Activated T-helper 1 cell treated with anti-CD3 and anti-CD28 coated beads, Interleukin-12 subunit alpha, Interleukin-12 subunit beta, Interleukin-2, Interleukin-4 antibody, amounts not matched to agents 30 ng/mL and 10 ng/mL and 1 ng/mL, durations not matched to agents 14 hours and 24 hours and 36 hours (primary cell): ENCODE measurements at places on chromosomes 5 and 9. TPM values are rescaled to one million over a fixed set of nuclear protein-coding genes. Genes with fewer than 3 reads are reported as not detected.

DNA sequence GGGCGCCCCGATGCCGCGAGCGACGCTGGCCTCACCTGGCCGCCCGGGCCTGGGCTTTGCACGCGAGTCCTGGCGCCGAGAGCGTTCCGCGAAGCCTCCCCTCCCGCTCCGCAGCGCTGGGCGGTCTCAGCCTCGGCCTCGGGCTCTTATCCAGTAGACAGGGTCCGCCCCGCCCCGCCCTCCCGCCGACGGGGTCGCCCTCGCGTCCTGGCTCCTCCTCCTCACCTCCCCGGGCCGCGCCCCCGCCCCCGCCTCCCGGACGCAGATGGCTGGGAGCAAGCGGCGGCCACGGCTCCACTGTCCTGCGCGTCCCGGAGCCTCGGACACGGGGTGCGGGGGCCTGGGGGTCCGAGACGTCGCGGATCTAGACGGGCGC, at the start of gene SLC6A3:
TSS of gene SLC6A3 (minus strand) at position 128 of the 376 bp plus-strand sequence. CDS start 2,243 bp downstream, outside the sequence.
- peaks cover 38% of the 10 kb centered on the region for H3K27me3 ChIP-seq
- H3K4me1 ChIP-seq: no peaks in the 10 kb centered on the region
- H3K27ac ChIP-seq: no peak within 1 kb of the TSS
- H3K4me3 ChIP-seq: no peak within 1 kb of the TSS
- no peak for DNase-seq
- no peaks in the 10 kb centered on the region for H3K36me3 ChIP-seq

- no peak overlapping the region for H3K27ac ChIP-seq
- no peak for DNase-seq
- peaks cover 5% of the 10 kb centered on the region for H3K36me3 ChIP-seq
- no peak overlapping the region for H3K4me3 ChIP-seq
These were observed 11.8 kb upstream of the MRNIP start for GRCh38 chr5:179870403-179870903.

DNA sequence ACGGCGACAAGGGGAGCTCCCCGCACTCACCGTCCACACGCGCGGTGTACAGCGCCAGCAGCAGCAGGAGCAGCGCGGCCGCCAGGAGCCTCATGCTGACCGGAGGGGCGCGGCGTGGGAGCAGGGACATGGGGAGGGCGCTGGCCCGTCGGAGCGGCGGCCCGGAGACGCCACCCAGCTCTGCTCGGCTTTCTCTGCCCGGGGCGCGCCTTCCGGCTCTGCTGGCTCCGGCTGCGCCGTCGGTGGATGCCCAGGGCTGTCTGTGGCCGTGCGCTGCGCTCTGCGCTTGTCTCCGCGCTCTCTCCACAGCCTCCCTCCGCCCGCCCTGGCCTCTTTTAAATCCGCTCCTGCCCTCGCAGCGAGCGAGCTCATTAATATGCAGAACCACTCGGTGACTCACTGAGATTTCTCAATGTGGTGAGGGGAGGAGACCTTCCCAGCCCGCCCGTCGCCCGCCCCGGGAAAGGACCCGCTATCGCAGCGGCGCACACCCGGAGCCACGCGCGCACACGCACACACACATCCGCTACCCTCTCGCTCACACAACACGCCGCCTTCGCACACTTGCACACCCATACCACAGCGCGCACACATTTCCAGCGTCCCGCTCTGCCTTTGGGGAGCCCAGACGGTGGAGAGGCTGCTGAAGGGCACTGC, at the start of gene CXCL14:
TSS of gene CXCL14 (minus strand) at position 307 of the 657 bp plus-strand sequence. CDS start at position 94, 213 bp downstream.
- H3K4me1 ChIP-seq: no peaks in the 10 kb centered on the region
- H3K27me3 ChIP-seq: peaks cover 37% of the 10 kb centered on the region
- H3K4me3 ChIP-seq: no peak within 1 kb of the TSS
- no peaks in the 10 kb centered on the region for H3K36me3 ChIP-seq
- H3K27ac ChIP-seq: no peak within 1 kb of the TSS
- DNase-seq: no peak

DNA sequence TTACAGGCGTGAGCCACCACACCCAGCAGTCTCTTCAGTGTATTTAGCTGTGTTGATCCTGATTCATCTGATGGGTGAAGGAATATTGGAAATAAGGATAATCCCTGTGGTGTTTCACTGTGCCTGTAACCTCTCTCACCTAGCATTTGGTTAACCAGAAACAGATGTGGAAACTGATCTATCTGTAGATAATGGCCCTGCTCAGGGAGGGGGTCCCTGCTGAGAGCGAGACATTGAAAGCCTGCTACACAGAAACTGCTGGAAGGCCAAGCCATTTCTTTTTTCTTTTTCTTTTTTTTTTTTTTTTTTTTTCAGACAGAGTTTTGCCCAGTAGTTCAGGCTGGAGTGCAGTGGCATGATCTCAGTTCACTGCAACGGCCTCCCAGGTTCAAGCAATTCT, 28.4 kb downstream of the QRFP start:
- no peak for DNase-seq
- peaks cover 4% of the 10 kb centered on the region for H3K4me1 ChIP-seq
- H3K27ac ChIP-seq: no peak overlapping the region
- peaks cover 4% of the 10 kb centered on the region for H3K36me3 ChIP-seq
- no peak overlapping the region for H3K4me3 ChIP-seq
- no peaks in the 10 kb centered on the region for H3K27me3 ChIP-seq

GRCh38 chr9:99885747-99886146, 20.7 kb upstream of the STX17 start:
- no peak overlapping the region for H3K4me3 ChIP-seq
- H3K27me3 ChIP-seq: peaks cover 2% of the 10 kb centered on the region
- peaks cover 16% of the 10 kb centered on the region for H3K4me1 ChIP-seq
- no peak for DNase-seq
- H3K27ac ChIP-seq: no peak overlapping the region
- peaks cover 2% of the 10 kb centered on the region for H3K36me3 ChIP-seq

- no peak for DNase-seq
- no peaks in the 10 kb centered on the region for H3K4me1 ChIP-seq
- H3K27ac ChIP-seq: no peak overlapping the region
- no peaks in the 10 kb centered on the region for H3K36me3 ChIP-seq
- no peaks in the 10 kb centered on the region for H3K27me3 ChIP-seq
- H3K4me3 ChIP-seq: no peak overlapping the region
These were observed 1121.6 kb downstream of the MAT2B start for GRCh38 chr5:164627021-164627420.

DNA sequence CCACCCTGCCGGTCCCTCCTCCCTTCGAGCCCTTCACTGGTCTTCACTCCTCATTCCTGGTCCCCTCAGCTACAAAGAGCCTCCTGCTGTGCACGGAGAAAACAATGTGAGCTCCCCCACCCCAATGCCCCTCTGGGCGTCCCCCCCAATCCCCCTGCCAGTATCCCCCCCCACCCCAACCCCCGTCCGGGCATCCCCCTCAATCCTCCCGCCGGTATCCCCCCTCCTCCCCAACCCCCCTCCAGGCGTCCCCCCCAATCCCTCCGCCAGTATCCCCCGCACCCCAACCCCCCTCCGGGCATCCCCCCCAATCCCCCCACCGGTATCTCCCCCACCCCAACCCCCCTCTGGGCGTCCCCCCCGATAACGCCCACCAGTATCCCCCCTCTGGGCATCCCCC, 42.8 kb downstream of the EXD3 start:
- DNase-seq: no peak
- no peak overlapping the region for H3K4me3 ChIP-seq
- H3K27ac ChIP-seq: no peak overlapping the region

- H3K27me3 ChIP-seq: peaks cover 2% of the 10 kb centered on the region
- no peak overlapping the region for H3K4me3 ChIP-seq
- no peak for DNase-seq
- H3K27ac ChIP-seq: no peak overlapping the region
- H3K4me1 ChIP-seq: no peaks in the 10 kb centered on the region
These were observed 172.1 kb downstream of the GABBR2 start for GRCh38 chr9:98536542-98537173.

The TLR4 gene
- total RNA-seq: not detected in 2 replicates
